ENCODE measurements at places on chromosomes 2 and 18.

- peak; percentile 59 for DNase-seq
Measured at GRCh38 chr2:168490015-168490874, 34.2 kb downstream of the CERS6 start.

- DNase-seq = no peak
Measured at GRCh38 chr2:67828066-67828465, 234.7 kb downstream of the C1D start.

DNA sequence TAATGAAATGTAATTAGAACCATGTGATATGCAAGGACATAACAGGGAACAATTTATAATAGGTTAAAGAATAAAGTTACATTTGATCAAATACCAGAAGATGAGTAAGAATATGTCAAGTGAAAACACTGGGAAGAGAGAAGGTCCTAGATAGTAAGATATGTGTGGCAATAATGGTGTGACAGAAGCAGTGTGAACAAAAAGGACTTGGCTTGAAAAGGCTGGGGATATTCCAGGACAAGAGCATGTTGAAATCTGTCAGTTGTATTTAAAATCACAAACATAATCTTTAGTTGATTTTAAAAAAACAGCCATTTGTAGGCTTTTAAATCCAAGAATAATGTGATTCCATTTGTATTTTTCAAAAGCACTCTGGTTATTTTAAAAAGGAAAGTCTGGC is 1399.9 kb upstream of the SLC39A10 start:
- no peak for DNase-seq

GRCh38 chr2:47274054-47274782 is 119.1 kb upstream of the STPG4 start:
- DNase-seq = peak; percentile 91

GRCh38 chr2:233119806-233120205 is 59.7 kb downstream of the INPP5D start:
- no peak for DNase-seq

GRCh38 chr18:75408554-75409506 is 18.7 kb downstream of the SMIM21 start:
- peak; percentile 99 for DNase-seq

DNA sequence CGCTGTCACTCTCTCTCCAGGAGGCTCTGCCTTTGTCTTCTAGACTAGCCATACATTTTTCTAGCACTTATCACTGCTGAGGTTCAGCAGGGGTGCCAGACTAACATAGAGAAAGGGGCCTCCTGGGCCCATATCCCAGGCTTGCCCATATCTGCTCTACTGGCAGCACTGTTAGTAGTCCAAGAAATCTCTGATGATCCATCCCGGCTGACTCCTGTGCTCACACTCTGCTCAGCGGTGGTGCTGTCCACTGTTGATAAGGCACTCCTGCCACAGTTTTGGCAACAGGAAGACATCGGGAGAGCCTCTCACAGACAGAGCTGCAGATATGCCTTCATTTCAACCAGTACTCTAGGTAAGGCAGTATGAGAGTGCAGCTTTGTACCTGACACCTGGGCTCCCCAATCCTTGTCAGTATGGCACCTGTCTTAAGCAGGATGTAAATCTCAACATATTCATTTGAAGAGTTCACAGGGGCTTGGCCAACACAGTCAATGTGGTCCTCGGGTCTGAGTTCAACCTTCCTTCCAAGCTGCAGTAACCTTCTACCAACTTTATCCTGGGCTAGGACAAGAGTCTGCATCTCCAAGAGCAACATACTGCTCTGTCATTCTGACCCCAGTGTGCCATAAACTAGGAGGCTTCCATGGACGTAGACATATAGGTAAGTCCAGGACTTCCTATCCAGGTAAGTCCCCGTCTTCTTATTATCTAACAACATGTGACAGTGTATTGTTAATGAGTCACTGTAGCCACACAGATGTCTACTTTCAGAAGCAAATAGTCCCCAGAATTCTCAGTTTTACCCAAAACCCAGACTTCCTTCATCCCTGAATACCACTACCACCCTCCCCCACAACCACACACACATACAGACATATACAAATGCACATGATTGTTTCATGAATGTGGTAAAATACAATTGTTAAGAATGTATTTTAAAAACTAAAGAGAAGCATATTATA is 16.2 kb downstream of the KLF7 start:
- peak; percentile 52 for DNase-seq

- peak; percentile 20 for DNase-seq
Measured at GRCh38 chr2:140586379-140586778, 1544.4 kb downstream of the LRP1B start.

- no peak for DNase-seq
Measured at GRCh38 chr2:161842736-161843433, 218.7 kb downstream of the SLC4A10 start.

- DNase-seq = peak; percentile 100
Measured at GRCh38 chr18:361941-362310, 94.1 kb upstream of the THOC1 start.

GRCh38 chr2:79721966-79722365 is 209.1 kb downstream of the CTNNA2 start:
- DNase-seq = peak; percentile 70

DNA sequence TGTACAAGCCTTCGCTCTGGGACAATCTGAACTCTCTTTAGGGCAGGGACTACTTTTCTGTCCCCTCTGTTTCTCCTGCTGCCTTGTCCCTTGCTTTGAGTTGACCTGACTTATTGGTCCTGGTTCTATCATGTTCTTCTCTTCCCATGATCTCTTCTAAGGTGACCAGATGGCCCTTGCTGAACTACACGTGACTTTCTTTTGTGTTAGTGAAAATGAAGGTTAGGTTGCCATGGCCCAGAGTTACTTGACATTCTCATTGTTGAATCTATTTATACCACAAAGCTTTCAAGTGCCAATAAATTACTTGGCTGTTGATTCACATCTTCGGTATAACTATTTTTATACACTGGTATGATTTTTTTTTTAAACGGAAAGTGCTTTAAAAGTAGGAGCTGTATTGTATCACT is 24.4 kb downstream of the MRPL33 start:
- peak; percentile 76 for DNase-seq

- no peak for DNase-seq
Measured at GRCh38 chr2:126399001-126399400, 257.0 kb upstream of the GYPC start.

- DNase-seq = no peak
Measured at GRCh38 chr2:96693286-96694200, 46.3 kb downstream of the LMAN2L start.

DNA sequence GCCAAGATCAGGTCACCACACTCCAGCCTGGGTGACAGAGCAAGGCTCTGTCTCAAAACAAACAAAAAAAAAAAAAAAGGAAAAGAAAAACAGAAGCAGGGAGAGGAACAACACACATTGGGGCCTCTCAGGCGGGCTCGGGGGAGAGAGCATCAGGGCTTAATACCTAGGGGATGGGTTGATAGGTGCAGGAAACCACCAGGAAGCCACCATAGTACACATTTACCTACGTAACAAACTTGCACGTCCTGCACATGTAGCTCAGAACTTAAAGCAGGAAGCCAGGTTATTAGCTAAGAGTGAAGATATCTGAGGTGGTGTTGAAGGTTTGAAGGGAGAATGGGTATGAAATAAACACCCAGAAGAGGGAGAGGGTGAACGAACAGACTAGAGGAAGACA is 81.0 kb upstream of the PMAIP1 start:
- no peak for DNase-seq

GRCh38 chr2:43568228-43568627 is 27.6 kb downstream of the THADA start:
- no peak for DNase-seq

GRCh38 chr2:37568565-37568964 is 102.9 kb downstream of the CDC42EP3 start:
- DNase-seq = no peak

GRCh38 chr2:77309725-77310124 is 212.5 kb downstream of the LRRTM4 start:
- no peak for DNase-seq

- no peak for DNase-seq
Measured at GRCh38 chr2:174561283-174561971, 36.2 kb downstream of the WIPF1 start.

Measured in fibroblast of skin of right biceps (primary cell).